ENCODE measurements at places on chromosomes 16 and 17.

DNA sequence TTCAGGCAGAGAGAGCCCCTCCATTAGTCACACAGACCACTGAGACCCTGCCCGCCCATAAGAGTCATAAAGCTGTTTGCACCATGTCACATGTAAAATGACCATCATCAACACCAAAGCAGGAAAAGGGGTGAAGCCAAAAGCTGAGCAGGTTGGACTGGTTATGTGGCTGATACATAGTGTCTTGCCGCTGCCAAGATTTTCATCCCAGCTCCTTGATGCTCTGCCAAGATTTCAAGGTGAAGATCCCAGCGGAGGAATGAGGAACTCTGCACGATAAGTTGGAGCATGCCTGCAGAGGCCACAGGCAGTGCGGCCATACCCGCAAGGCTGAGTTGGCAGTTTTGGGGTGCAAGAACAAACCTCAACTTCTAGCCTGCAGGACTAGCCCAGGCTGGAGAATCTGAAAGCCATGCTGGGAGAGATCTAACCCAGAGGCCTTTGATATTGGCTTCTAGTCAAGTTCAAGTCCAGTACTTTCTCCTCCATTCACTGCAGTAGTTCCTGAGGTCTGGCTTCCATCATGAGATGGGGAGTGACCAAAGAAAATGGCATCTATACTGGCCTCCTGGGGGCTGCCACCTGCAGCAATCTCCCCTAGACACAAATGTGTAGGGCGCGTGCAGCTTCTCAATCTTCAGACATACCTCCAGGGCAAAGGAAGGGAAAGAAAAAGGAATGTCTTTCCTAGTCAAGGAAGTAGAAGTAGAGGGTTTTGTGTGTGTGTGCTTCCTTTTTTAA is 79.7 kb upstream of the NOL11 start:
- peak; percentile 88 for DNase-seq

DNA sequence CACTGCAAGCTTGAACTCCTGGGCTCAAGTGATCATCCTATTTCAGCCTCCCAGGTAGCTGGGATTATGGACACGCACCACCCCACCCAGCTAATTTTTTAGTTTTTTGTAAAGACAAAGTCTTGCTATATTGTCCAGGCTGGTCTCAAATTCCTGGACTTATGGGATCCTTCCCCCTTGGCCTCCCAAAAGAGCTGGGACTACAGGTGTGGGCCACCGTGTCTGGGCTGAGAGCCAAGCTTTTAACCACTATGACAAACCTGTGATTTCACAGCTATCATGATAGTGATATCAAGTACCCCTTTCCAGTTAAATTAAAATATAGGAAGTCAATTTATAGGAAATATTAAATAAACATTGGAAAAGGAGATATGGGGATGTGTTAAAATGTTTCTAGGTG is 74.6 kb upstream of the IRX6 start:
- no peak for DNase-seq

GRCh38 chr17:61160204-61160603 is 239.4 kb upstream of the TBX2 start:
- no peak for DNase-seq

- no peak for DNase-seq
Observed at GRCh38 chr16:17416461-17417311, 54.1 kb downstream of the XYLT1 start.

GRCh38 chr17:62756198-62756597 is 51.9 kb downstream of the MARCHF10 start:
- DNase-seq: no peak

DNA sequence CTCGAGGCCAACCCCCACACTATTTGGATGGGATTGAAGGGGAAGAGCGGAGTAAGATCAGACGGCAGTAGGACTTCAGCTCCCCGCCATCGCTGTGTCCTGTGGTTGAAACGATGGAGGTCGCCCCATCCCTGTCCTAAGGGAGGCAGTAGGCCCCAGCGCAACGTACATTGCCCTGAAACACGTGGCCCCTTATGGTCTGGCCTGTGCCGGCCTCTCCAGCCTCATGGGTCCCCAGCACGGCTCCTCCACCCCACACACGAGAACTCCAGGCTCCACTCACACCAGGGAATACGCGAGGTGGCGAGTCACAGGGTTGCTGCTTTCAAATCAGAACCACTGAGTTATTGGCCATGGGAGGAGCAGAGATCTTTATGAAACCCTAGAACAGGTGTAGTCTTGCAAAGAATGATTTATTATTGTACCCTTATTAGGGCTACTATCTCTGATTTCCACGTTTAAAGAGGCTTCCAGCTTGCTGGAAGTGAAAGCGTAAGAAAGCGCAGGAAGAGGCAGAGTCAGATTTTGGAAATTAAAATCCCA is 669 bp upstream of the DCTPP1 start:
- no peak for DNase-seq

DNA sequence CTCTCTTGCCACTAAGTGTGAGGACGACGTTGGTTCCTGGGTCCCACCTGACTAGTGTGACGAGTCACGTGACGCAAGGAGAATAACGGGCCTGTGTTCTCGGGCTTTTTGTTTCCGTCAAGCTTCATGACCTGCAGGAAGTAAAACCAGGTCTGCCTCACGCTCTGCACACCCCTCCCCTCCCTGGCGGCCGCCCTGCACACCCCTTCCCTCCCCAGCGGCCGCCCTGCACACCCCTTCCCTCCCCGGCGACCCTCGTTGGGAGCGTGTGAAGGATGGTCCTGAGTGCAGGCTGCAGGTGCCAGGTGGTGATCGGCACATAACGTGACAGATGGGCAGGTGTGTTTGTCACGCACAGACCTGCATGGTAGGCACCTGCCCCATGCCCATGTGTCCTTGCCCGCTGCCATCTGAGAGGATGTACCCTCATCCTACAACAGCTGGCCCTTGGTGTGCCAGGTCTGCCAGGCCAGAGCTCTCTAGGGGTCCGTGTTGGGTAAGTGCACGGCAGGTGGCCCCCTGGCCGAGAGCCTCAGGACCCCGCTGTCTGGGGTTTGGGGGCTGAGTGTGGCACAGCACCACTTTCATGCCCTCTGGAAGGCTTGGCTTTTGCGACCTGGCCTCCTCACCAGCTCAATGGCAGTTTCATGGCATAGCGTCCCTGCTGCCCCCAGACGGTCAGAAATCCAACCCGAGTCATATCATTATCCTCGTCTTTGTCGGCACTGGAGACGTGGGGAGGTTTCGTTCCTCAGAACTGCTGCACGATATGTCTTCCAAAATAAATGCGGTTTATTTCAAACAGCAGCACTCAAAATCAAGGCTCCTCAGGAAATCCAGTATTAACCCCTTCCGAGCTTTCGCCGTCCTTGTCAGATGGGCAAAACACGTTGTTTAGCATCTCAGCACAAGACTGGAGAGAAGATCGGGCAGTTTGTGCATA is 191.8 kb upstream of the CHMP6 start:
- DNase-seq: no peak

Data from RWPE1 (cell line).